ENCODE measurements at places on chromosomes 16 and 17.

DNA sequence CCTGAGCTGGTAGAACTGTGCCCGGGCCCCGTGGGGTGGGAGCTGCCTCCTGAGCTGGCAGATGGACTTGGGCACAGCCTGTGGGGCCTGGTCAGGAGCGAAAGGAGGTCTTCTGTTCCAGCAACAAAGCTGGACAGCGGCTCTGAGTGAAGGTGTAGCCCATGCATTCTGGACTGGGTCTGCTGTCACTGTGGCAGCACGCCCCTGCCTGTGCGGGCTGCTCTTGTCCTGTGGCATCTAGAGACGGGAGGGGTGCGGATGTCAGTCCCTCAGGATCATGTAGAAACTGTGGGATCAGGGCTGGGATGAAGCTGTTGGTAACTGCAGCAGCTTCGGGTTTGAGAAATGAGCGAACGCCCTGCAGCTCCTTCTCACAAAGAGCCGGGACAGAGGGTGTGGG lies 19.4 kb downstream of the BAIAP2 start:
- no peak for DNase-seq

DNA sequence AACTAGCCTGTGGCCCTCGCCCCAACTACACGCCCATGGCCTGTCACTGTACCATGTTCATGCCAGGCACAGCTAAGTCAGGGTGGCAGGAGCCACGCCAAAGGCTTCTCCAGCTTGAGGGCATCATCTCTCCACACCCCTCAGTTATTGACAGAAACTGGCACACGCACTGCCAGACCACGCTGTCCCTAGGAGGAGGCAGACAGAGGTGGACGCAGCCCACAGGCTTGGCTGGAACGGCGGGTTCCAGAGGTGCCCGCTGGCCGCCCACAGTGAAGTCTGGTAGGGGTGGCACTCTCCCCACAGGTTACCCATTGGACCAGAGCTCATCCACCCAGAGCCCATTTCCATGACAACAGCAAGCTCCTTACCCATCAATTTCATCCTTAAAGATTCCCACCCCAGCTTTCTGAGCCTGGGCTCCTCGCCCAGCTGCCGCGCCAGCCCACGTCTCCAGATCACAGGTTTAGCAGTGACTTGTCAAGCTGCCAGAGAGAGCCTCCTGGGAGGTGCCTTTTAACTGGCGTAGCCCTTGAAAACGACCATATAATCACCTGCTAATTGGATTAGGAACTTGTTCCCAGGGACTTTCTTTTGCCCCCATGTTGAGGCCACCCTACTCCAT lies 27.9 kb downstream of the RPRML start:
- no peak for DNase-seq

DNA sequence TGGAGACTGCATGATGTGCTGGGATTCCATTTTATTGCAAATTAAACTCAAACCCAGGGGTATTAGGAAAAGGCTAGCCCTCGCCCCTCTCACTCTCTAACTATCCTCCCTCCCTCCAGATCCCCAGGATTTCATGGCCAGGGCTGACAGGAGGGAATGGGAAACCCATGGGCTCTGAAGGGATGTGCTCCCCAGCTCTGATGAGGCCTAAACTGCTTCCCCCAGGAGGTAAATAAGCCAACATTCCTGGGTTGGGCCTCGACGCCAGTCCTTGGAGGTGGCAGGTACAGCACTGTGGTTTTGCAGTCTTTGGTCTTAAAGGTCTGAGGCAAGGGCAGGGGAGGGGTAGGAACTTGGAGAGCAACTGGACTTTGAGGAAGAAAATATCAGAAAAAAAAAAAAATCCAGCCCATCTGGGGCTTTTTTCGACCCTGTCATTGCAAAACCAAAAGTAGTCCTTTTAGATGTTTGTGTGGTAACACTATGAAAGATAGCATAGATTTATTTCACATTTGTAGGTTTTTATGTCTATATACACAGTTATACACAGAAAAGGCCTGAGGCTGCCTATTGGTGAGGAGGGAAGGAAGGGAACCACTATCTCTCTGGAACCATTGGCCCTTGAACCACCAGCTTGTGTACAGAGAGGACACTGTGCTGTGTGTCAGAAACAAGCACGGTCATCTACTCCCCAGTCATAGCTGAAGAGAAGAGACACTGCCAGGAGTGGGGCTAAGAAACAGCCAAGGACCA lies 12.0 kb downstream of the C17orf113 start:
- DNase-seq: no peak

DNA sequence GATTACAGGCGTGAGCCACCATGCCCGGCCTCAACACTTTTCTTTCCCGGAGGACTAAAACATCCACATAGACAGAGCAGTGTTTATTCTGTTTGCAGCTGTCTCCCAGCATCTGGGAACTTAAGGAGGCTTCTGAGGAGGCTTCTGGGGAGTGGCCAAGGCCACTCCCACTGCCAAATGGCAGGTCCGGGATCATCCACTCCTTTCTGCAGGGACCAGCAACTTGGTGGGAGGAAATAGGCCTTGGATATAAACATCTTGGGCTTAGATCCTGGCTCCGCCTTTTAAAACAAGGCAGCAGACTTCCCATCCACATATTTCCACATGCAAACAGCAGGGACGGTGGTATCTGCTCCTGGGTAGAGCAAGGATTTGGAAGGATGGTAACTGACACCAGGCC lies 14.1 kb upstream of the SPATA32 start:
- DNase-seq: no peak

DNA sequence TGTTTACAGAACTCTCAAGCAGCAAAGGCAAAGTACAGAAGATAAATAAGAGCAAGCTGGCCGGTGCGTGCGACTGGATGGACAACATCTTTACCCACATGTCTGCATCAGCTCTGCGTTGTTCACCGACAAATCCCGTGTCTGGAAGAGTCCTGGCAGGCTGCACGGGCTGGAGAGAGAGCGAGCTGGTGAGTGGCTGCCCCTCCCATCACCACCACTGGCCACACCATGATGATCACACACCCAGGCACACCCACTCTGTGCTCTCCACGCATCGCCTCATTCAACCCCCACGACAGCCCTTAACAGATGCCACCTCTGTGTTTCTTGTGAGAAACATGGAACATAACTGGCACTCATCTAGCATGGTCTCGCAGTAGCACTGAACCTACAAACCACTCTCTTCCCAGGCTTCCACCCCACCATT lies 59.2 kb downstream of the ANKRD11 start:
- peak; percentile 33 for DNase-seq

- no peak for DNase-seq
These were observed 55.6 kb upstream of the CCL2 start for GRCh38 chr17:34199454-34199853.

- no peak for DNase-seq
These were observed 729 bp downstream of the LONP2 start for GRCh38 chr16:48244863-48245195.

DNA sequence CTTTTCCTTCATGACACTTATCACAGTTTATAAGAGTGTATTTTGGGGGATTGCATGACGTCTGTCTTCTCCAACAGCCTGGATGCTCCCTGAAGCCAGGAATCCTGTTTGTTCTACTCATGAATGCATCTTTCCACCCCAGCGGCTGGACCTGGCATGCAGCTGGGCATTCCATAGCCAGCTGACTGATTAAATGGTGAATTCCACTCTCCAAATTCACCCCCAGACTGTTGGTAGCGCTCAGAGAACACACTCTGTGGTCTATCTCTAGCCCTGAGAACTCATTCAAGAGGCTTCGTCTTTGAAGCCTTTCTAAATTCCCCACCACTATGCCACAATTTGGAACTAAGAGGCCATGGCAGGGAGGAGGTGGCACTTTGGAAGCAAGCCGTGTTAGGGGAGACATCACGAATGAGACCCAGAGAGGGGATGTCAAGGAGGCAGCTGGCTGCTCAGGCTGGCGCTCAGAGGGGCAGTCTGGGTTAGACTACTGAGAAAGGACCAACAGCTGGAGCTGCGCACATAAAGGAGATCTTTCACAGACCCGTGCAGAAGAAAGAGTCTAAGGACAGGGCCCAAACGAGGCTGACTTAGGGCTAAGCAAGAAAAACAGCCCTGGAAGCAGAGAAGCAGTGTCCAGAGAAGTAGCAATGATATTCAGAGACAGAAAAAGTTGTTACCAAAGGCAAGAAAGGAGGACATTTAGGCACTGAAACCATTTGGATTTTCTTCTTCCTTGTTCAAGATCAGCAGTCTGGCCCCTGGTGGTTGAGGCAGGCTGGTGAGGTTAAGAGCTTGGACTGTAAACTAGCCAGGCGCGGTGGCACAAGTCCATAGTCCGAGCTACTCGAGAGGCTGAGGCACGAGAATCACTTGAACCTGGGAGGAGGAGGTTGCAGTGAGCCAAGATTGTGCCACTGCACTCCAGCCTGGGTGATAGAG lies 42.4 kb upstream of the ZNF629 start:
- DNase-seq: peak; percentile 24

DNA sequence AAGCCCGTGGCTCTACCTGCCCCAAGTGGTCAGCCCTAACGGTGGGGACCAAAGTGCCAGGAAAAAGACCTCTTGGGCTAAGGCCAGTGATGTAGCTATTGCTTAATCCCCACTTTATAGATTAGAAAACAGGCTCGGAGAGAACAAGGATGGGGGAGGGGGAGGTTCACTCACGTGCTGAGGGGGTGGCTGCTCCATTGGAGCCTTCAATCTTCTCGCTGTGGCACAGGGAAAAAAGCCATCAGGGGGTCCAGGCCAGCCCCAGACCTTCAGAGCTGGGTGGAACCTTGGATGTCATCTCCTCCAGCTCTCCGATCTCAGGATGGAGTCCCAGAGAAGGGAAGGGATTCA lies 45.9 kb downstream of the SRCIN1 start:
- DNase-seq: no peak

- no peak for DNase-seq
These were observed 25.0 kb upstream of the ATP2A3 start for GRCh38 chr17:3989041-3989886.

GRCh38 chr17:78862073-78863023 lies 21.7 kb upstream of the USP36 start:
- no peak for DNase-seq

DNA sequence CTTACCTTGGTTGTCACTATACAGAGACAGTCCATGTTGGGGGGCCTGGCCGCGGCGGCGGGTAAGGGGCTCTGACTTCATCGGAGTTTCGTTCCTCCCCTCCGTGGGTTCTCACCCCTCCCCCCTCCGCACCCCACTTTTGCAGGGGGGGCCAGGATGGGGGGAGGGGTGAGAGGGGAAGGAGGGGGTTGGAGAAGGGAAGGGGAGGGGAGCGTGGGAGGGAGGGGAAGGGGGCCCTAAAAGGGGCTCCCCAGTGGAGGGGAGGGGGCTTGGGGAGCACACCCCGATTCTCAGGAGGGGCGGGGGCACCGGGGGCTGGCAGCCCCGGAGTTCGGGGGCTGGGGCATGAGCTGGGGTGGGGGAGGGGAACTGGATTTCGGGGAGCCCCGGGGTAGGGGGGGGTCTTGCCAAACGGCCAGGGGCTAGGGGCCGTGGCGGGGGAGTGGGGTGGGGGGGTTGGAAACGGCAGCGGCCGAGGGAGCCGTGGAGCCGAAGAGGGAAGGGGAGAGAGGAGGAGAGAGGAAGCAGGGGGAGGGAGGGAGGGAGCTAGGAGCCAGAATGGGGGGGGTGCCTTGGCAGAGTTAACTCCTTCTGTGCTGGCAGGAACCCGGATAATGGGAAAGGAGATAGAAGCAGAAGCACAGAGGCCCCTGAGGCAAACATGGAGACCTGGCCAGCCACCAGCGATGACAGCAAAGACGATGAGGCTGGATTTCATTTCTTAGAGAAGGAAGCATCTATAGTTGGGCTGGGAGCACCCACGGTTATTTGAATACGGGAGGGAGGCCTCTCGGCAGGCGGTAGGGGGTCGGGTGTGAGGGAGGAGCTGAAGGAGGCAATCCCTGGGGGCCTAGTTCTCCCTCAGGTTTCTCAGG lies 2.3 kb downstream of the DLG4 start:
- peak; percentile 90 for DNase-seq

GRCh38 chr16:59905131-59905530 lies 1171.0 kb upstream of the GOT2 start:
- DNase-seq: no peak

DNA sequence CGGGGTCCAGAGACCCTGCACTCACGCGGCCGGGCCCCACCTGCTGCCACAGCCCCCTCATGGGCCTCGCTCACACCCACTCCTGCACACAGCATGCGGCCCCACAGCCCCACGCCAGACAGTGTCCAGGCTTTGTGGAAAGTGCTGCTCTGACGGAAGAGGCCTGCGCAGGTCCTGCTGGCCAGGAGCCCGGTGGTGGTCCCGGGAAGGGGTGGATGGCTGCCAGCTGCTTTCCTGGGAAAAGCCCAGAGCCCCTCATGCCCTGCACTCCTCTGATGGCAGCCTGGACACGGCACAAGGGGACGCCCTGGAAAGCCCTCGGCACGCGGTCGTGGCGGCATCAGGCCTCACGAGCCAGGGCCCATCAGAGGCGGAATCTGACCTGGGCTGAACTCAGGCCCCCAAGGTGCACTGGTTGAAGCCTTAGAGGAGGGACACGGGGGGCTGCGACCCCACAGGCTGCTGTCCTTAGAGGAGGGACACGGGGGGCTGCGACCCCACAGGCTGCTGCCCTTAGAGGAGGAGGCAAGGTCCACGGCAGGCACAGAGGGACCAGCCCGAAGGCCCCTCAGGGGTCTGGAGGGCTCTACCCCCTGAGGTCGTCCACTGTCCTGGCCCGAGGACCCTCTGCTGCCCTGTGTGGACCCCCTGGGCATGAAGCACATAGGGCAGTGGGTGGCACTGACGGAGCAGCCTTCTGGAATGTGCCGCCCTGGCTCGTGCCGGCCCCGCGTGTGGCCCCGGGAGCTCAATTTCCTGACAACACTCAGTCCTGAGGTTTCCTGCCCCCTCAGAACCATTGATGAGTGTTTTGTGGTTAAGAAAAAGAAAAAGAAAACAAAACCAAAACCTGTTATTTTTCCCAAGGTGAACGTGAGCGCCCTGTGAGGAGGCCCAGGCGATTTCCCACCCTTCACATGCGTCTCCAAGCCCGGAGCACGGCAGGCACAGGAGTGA lies 22.1 kb downstream of the SOX8 start:
- DNase-seq: no peak

GRCh38 chr16:74795104-74795503 lies 20.5 kb upstream of the FA2H start:
- DNase-seq: no peak

- DNase-seq: no peak
These were observed 25.1 kb downstream of the TRARG1 start for GRCh38 chr17:1304522-1304921.

DNA sequence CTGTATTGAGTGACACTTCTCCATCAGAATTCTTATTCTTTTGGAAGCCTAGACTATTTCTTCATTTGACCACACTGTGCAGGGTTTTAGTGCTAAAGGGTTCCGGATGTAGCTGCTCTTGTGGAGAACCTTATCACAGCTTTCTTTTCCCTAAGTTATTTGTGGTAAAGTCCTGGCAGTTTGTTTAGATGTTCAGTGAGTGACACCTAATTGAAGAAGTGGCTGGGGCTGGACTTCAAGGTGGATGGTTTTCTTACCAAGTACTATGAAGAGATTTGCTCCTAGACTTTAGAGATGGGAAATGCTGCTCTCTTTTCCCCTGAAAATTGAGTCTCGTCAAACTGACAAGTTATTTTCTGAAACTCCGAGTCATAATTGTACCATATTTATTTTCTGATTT lies 144.0 kb upstream of the TBX2 start:
- peak; percentile 13 for DNase-seq
